Activated effector memory CD4-positive, alpha-beta T cell treated with anti-CD3 and anti-CD28 coated beads, Interleukin-2, amount 50 U/mL, for 16 hours (primary cell): ENCODE measurements at places on chromosomes 4 and X.

GRCh38 chr4:80090090-80090489 is 17.1 kb upstream of the ANTXR2 start:
- DNase-seq: no peak

DNA sequence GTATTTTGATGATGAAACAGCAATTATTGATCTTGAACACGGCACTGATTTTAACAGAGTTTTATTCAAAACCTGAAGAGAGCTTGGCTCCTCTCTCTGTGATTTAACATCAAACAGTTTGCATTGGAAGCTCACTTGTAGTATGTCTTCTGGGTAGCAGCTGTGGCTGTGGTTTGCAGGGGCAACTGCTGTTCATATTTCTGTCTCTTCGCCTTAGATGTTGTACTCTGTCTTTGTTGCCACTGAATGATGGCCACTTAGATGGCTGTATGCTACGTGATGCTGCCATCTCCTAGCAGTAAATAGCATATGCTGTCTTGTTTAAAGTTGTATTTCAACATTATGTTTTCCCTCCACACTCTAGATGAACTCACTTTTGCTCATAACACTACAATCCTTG is 1743.0 kb upstream of the TENM3 start:
- DNase-seq: no peak

GRCh38 chr4:123244137-123244536 is 152.5 kb upstream of the SPRY1 start:
- no peak for DNase-seq

DNA sequence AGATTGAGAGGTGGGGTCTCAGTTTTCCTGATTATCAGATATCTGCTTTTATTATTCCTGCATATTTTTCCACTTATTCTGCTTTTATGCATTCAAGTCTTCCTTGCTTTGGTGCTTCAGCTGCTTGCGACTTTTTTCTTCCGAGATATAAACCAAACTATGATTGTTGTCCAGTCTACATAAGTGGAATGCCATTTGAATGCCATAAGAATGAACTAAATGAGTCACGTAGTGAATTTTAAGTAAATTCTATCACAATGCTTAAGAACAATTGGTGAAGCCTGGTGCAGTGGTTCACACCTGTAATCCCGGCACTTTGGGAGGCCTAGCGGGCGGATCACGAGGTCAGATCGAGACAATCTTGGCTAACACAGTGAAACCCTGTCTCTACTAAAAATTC is 189.1 kb downstream of the PCDH18 start:
- DNase-seq: no peak

GRCh38 chr4:146098978-146099377 is 76.5 kb upstream of the LSM6 start:
- DNase-seq: no peak

DNA sequence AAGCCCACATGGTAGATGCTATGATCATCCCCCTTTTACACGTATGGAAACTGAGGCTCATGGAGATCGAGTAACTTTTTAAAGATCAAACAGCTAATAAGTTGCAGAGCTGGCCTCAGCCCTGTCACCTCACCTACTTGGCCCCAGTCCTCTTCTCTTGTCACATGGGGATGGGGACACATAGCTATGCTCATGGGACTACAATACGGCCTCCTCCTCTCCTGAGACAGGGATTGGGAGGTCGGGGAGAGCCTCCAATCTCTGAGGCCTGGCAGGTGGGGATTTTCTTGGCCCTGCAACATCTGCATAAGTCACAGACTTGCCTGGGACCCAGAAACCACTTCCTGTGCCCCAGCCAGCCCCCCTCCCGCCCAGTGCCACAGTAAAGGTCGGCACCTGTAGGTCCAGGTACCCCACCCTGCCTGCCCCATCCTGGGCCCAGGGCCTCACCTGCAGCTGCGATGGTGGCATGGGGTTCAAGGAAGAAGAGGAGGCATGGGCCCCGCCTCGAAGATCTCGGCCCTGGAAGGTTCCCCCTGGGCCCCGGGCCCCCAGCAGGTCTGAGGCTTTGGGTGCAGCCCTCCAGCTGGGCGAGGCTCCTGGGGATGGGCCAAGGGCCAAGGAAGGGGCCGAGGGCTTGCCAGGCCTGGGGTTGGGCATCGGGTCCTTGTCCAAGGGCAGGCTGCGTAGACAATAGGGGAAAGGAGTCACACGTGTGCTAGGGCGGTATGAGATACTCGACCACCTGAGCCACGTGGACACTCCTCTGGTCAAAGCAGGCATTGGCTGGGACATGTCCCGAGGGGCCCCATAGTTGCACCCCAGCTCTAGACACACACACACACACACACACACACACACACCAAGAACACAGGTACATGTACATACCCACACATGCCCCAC is 6.4 kb downstream of the FOXP3 start:
- peak; percentile 71 for DNase-seq

DNA sequence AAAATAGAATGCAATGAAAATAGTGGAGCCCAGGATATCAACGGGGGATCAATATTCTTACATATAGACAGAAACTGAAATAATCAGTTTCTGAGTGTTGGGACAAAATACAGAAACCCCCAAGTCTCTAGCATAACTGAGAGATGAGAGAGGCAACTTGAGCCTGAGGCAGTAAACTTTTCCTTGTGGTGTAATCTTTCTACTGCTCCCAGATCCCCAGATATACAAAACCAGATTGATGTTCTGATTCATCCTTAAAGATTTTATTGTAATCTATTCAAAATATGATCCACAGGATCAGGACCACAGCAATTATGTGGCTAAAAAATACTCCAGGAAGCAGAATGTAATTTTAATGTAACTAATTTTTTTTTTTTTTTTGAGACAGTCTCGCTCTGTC is 2282.6 kb downstream of the ARAP2 start:
- no peak for DNase-seq

- DNase-seq: no peak
Observed at GRCh38 chr4:185755451-185755850, 56.5 kb downstream of the SORBS2 start.

- no peak for DNase-seq
Observed at GRCh38 chr4:8225706-8226443, 26.8 kb downstream of the SH3TC1 start.

DNA sequence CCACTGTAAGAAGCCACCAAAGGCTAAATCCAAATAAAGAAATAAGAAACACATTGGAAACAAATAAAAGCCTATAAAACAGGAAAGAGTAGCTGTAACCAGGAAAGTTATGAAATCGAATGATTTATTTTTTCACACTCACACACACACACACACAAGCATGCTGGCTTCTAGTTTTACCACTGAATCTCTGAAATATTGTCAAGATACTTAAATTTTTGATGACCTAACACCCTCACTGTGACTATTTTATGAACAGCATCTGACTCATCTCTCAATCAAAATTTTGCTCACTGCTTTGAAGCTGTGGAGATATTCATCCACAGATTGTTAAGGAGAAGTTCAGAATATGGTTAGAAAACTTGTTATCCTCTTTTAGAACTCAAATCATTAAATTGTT is 13.9 kb upstream of the GABRB1 start:
- no peak for DNase-seq

GRCh38 chr4:145830699-145831098 is 107.9 kb downstream of the ZNF827 start:
- DNase-seq: no peak

DNA sequence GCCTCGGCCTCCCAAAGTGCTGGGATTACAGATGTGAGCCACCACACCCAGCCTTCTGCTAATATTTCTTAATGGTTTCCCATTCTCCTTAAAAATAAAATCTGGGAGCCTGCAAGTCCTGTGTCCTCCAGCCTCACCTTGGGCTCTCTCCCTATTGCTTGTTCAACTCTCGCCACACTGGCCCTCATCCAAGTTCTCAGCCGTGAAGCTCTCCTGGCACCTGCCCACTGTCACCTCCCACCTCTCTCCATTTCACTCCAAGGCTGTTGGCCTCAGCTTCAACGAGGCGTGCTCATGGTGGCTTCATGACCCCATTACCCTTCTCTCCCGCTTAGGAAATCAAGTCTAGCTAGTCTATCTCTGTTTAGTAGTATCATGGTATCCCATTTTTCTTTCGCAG is 9.5 kb upstream of the ETNPPL start:
- DNase-seq: no peak

- no peak for DNase-seq
Observed at GRCh38 chr4:127103681-127104115, 529.1 kb upstream of the INTU start.

- DNase-seq: no peak
Observed at GRCh38 chr4:125390727-125391126, 76.0 kb downstream of the FAT4 start.

GRCh38 chr4:187309456-187309855 is 585.8 kb upstream of the FAT1 start:
- DNase-seq: no peak

DNA sequence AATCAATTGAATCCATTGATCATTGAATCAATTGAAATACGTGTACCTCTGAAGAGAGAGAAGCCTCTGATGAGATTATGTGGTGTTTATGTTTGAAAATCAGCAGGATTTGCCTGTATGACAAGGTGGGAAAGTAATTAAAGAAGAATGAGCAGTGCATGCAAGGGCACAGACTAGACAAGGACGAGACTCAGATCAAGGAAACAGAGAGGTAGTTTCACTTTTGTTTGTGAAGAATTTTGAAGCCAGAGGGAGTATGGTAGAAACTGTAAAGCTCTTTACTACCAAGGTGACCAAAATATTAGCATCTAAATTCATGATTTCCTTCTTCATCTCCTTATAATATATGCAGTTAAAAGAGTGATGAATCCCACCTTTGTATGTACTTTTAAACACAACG is 1830.0 kb upstream of the IGFBP7 start:
- no peak for DNase-seq

- DNase-seq: no peak
Observed at GRCh38 chrX:80022363-80023031, 7.9 kb downstream of the TBX22 start.

GRCh38 chrX:103201041-103201440 is 13.9 kb upstream of the BEX4 start:
- DNase-seq: no peak

DNA sequence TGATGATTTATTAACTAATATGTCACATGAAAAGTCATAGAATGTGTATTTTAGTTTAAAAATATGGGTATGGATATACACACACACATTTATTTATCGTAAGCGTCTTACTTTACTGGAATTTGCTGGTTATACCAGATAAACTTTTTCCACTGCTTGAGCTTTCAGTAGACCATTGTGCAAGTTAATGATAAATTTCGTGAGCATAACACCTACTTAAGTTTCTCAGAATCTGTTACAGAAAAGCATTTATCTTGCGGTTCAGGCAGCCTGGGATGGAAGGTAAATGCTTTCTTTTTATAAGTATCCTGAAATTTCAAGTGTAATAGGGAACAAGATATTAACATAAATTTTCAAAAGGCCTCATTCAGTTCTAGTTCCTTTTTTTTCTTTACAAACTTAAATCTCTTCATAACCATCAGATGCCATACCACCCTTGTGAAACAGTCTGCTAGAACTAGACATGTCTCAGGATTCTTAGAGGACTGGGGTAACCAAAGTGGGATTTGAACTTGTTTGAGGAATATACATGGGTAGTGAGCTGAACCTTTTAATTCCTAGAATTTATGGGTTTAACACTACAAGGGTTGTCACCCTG is 27.7 kb downstream of the ATP7A start:
- no peak for DNase-seq

DNA sequence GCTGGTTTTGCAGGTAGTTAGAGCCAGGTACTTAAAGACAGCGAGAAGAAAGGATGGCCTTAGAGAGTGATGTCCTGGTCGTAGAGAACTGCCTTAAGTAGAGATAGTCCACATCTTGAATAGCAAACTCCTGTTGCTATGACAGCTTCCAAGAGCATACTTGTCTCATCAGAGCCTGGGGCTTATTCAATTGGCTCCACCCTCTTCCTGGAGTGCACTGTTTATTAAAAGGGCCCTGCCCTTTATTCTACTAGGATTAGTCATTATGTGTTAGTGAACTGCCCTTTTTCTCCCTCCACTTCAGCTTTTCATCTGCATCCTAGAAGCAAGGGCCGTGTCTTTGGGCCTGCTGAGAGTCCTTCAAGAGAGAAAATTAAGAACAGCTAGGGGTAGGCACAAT is 94.5 kb upstream of the EOLA2 start:
- DNase-seq: no peak

- no peak for DNase-seq
Observed at GRCh38 chr4:150264595-150265161, 186.4 kb downstream of the DCLK2 start.
